ENCODE measurements at places on chromosomes 6 and 20.
A peak's percentile ranks its signal among the peaks of the same experiment; 100 is the strongest.

GRCh38 chr6:10420546-10421157, 5.8 kb upstream of the TFAP2A start:
- DNase-seq = no peak

DNA sequence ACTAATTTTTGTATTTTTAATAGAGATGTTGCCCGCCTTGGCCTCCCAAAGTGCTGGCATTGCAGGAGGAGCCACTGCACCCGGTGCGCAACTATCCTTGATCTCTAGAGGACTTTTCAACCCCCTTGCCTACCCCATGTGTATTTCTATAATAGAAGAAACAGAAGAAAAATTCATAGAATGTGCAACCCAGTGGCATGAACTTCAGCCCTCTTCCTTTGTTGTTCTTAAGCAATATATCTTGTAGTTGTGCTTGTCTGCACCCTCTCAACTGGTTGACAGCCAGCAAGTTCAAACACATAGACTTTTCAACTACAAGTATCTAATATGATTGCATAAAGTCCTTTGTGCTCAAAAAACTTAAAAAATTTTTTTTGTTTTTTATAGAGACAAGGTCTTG, 72.3 kb upstream of the NCOA3 start:
- no peak for DNase-seq

DNA sequence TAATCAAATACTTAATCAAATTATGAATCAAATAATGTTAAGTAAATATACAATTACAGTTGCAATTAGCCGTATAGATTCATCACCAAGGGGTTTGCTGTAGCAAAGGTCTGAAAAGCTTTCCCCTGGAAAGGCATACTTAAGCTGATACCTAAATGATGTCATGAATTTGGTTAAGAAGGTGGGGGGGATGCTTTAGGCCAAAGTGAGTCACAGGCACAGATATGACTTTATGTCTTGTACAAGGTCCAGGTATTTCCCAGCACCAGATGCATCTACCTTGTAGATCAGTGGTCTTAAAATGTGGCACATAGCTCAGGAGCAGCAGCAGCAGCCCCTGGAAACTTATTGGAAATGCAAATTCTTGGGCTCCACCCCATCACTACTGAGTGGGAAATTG, 557.3 kb upstream of the CDH4 start:
- peak; percentile 34 for DNase-seq

DNA sequence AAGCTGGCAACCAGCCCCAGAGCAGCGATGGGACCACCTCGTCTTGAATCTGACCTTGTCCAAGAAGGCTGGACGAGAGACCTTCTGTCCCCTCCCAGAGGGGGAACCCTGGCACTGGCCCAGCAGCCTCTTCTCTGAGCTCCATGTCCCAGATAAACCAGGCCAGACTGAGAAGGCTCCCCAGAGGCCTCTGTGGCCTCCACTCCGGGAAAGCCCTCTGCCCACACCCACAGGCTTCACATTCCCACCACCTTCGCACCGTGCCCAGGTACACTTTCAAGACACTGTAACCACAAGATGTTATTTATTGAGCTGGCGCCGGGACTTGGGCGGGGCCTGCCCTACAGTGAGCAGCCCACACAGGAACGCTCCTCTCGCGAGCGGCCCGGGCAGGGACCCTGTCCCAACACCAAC, 33.2 kb downstream of the ADA start:
- no peak for DNase-seq

DNA sequence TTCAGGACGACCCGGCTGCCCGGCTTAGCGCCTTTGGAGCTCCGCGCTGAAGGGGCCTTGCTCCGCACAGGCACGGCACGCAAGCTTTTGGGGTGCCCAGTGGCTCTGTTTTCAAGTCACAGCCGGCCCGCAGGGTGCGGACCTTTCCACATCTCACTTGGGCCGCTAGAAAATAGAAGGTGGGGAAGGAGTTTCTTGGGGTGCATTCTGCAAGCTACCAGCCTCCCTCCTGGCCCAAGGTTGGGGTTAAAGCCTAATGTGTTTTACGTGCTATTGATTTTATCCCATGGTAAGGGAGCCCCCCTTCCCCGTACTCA, 561 bp downstream of the KAT14 start:
- no peak for DNase-seq

- DNase-seq = no peak
Observed at GRCh38 chr6:36445621-36446020, 2.8 kb downstream of the KCTD20 start.

- peak; percentile 96 for DNase-seq
Observed at GRCh38 chr6:16205377-16206144, 32.8 kb upstream of the GMPR start.

Measured in fibroblast of skin of scalp (primary cell).